Cardiac muscle cell (in vitro differentiated cells and primary cell): ENCODE measurements at places on chromosomes 4 and X.

- no peak for DNase-seq
These were observed 54.3 kb upstream of the MAGEB2 start for GRCh38 chrX:30161043-30161442.

DNA sequence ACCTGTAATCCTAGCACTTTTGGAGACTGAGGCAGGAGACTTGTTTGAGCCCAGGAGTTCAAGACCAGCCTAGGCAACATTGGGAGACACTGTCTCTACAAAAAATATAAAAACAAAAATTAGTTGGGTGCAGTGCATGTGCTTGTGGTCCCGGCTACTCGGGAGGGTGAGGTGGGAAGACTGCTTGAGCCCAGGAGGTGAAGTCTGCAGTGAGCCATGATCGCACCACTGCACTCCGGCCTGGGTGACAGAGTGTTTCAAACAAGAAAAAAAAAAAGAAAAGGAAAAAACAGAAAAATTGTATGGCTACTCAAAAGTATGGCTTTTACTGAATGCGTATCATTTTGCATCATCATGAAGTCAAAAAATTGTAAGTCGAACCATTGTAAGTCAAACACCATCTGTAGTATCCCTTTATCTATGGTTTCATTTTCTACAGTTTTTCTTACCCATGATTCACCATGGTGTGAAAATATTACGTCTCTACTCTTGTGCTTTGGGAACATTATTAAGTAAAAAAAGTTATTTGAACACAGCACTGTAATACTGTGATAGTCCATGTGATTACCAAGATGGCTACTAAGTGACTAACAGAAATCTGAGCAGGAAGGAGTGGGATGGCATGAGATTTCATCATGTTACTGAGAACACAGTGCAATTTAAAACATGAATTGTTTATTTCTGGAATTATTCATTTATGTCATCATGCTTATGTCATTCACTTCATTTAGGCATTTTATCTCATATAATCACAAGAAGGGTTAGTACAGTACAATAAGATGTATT, 26.5 kb upstream of the MANBA start:
- no peak for DNase-seq

DNA sequence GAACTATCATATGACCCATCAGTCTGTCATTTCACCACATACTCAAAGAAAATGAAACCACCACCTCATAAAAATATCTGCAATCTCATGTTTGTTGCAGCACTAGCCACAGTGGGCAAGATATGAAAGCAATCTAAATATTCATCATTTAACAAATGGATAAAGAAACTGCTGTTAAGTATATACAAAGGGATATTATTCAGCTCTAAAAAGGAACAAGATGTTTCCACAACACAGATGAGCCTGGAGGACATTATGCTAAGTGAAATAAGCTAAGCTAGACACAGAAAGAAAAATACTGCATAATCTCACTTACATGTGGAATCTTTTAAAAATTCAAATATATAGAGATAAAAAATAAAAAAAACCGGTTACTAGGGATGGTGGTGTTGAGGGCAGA, 108.2 kb upstream of the BRWD3 start:
- DNase-seq: no peak

GRCh38 chr4:2843941-2844584, 419 bp downstream of the ADD1 start:
- peak; percentile 49 for DNase-seq

- DNase-seq: no peak
These were observed 1072.8 kb upstream of the PABPC4L start for GRCh38 chr4:135274416-135274815.

GRCh38 chr4:26611885-26612284, 28.0 kb downstream of the TBC1D19 start:
- no peak for DNase-seq

DNA sequence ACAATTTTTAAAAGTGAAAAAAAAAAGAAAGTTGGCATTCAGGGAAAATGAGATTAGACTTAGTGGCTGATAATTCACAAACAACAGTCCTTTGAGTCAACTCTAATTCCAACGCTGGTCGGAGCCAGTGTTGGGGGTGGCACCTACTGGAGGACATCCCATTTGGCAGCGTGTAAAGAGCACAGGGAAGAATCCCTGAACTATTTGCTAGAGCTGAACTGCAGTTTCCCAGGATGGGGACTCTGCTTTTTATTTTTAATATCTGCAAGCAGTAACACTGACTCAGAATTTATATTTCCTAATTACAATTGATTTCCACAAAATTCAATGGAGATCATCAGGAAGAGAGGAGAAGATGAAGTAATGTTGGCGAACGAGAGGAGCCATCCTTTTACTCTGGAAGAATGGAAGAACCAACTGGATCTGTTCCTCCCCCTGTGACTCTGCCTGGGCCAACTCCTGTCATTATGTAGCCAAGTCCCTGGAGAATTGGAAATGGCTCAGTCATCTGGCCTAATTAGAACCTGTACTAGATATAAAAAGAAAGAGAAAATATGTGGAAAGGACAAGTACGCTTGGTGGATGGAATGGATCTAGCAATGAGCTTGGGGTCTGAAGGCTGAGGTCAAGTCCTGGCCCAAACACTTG, 76.7 kb downstream of the IRF2 start:
- DNase-seq: no peak

GRCh38 chrX:119529345-119530276, 35.6 kb downstream of the STEEP1 start:
- no peak for DNase-seq

DNA sequence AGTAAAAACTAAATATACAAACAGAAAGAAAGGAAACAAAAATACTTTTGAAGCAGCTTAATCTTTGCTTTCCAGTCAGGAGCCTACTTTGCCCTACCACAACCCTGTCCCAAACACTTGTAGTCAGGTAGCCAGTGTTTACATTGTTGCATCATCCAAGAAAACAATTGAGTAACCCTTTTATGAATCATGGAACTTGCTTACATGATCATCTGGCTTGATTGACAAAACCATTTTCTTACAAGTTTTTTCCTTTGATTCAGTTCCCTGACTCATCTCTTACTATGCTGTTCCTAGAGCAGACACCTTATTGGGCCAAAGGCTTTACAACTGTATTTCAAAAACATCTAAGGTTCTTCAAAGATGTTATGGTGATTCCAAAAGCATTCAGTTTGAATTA, 740.1 kb downstream of the KLHL13 start:
- no peak for DNase-seq

DNA sequence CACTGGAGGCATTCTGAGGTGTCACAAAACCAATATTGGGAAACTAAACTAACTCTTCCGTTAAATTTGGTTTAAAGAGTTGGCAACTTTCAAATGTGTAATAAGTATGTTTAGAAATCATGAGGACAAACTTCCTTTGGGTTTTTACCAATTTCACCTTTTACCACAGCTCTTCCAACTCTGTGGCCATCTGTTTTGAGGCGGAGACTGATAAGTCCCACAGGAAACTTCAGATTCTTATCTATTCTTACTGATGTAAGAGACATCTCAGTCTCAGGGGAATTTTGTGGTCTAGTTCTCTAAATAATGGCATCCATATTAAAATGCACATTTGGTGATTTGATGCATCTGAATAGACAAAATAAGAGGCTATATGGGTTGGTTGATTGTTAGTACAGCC, 229.2 kb upstream of the AFF2 start:
- no peak for DNase-seq

DNA sequence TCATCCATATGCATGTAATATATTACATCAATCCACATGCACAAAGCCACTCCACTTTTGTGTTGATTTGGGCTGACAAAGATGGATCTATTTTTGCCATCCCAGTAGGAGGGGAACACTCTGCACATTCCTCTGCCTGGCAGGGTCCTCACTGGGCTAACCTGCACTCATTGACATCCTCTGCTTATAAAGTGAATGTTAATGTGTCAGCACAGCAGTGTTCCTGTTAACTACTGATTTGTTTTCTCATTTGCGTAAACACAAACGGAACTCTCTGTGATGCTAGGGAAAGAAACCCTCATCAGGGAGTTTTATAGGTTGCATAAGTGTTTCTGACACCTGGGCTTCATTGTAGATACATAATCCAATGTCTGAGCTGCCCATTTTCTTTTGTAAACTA, 826.0 kb downstream of the RAB28 start:
- DNase-seq: no peak

- DNase-seq: no peak
These were observed 544.0 kb upstream of the ADGRL3 start for GRCh38 chr4:60656171-60656570.

DNA sequence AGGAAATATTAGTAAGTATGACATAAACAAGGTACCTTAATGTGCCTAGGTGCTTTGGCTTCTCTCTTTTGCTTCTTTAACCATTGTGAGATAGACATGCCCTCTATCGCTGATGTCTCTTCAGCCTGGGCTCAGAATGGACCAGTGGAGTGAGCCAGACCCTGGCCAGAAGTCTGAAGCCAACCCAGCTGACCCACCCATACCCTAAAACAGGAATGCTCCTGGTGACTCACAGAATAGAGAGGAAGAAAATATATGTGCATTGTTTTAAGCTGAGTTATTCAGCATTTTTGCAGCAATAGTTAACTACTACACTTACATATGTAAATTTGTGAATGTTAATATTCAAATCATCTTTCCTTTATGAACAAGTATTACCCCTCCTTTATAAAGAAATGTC, 167.5 kb upstream of the PCDH10 start:
- no peak for DNase-seq

DNA sequence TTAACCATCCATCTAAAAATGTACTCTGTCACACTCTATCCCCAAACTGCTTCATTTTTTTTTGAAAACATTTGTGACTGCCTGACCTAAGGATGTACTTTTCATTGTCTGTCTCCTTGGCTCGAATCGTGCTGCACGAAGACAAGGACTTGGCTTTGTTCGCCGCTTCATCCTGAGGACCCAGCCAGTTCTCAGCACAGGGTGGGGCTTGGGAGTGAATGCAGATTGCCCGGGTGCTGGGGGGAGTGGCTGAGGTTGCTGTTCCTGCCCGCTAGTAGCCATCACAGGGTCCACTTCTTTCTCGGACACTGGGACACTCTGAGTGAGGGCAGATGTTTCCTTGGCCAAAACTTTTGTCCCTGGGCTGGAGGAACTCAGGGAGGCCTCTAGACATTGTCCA, 70.1 kb upstream of the CLCN4 start:
- no peak for DNase-seq

GRCh38 chr4:154506253-154506652, 14.7 kb upstream of the DCHS2 start:
- peak; percentile 59 for DNase-seq

DNA sequence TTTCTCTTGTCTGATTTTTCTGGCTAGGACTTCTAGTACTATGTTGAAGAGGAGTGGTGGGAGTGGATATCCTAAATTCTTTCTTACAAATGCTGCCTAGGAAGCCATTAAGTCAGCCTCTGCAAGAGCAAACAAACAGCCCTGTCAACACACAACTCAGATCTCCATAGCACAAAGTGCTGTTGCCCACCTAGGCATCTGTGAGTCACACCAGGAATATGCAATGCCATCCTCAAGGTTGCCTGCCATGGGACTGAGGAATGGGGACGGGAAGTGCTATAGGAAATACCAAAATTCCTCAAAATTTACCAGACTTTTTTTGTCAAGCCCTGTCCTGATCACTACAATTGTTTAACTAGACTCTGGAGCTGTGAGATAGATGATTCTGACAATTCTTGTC, 466.9 kb downstream of the FSTL5 start:
- DNase-seq: no peak

DNA sequence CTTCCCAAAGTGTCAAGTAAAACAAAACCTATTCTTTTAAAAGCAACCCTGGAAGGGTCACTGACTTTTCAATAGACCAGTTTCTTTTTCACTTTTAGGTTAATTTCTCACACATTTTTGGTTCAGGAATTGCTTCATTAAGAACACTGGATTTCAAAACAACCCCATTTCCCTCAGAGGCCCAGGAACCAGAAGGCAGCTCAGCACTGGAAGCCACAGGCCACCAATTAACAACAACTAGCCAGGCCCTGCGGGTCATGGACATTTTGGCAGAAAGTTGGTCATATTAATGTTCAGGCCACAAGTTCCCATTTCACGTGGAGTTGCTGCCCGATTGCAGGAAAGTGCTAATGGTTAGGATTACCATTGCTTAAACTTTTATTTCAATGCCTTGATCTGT, 39.8 kb downstream of the HAND2 start:
- no peak for DNase-seq

DNA sequence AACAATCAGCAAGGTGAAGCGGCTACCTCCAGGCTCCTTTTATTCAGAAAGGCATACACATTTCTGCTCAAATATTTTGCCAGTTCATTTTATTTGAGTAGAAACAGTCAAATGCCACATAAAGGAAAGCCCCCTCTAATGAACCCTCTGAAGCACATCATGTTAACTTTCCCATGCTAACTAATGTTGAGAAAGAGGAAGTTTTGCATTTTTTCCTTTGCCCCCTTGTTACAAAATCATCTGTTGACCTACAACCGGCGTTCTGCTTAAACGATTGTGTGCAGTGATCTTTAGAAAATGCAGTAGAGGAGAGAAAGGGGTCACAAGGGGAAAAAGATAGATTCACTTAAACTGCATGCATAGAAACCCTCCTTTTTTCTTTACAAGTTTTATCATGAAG, 25.2 kb upstream of the ATXN3L start:
- DNase-seq: no peak

- DNase-seq: no peak
These were observed 146.3 kb upstream of the CHRDL1 start for GRCh38 chrX:110941906-110942305.

GRCh38 chrX:48919360-48919841, 577 bp upstream of the PIM2 start:
- no peak for DNase-seq

- DNase-seq: no peak
These were observed 947.5 kb downstream of the PCDH7 start for GRCh38 chr4:31667686-31668085.

DNA sequence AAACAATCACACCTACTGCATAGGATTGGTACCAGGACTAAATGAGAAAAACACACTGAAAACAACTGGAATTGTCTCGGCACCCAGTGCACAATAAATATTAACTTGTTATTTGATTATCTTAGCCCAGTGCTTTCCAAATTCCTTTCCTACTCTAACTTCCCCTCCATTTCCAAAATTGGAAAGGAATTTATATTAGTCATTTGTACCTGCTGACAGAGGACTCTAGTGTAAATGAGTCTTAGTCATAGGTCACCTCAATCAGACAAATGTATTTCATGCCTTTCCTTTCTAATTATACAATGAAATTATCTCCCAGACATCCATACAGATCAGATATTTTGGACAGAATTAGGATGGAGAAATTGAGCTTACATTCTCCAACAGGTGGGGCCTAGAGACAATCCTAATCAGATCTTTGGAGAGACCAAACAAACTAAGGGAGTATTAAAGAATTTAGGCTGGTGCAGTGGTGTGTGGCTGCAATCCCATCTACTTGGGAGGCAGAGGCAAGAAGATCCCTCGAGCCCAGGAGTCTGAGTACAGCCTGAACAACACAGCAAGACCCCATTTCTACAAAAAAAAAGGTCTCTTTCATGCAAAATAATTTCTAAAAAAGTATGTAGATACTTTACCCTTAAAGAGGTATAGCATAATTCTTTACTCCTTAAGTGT, 10.1 kb downstream of the SH3D19 start:
- no peak for DNase-seq

DNA sequence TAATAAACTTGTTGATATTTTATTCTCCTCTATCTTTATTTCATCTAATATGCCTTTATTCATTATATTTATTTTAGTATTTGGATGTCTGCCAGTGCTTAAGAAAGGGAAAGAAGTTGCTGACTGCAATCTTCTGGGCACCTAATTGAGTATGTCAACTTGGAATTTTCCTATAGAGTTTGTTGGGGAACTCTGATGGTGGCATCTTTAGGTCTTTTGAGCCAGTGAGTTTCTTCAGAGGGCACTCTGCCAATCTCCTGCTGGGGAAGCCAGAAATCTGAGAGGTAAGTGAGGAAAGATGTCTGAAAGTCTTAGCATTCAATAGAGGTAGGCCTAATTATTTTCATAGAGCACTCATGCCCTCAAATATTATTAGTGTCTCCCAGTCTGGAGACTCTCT, 475.0 kb downstream of the GABRG1 start:
- DNase-seq: no peak
